ENCODE measurements at places on chromosomes 4 and X.
A peak's percentile ranks its signal among the peaks of the same experiment; 100 is the strongest.

GRCh38 chr4:25358515-25359275, 18.4 kb upstream of the ANAPC4 start:
- H3K36me3 ChIP-seq = no peaks in the 10 kb centered on the region
- no peaks in the 10 kb centered on the region for H3K4me1 ChIP-seq
- H3K27me3 ChIP-seq = no peaks in the 10 kb centered on the region
- H3K27ac ChIP-seq = no peak overlapping the region

- no peaks in the 10 kb centered on the region for H3K27me3 ChIP-seq
- no peak overlapping the region for H3K27ac ChIP-seq
- no peak for DNase-seq
- no peak overlapping the region for H3K4me3 ChIP-seq
Measured at GRCh38 chr4:169092889-169093522, 83.0 kb upstream of the CBR4 start.

- no peaks in the 10 kb centered on the region for H3K4me1 ChIP-seq
- DNase-seq = no peak
- H3K27ac ChIP-seq = no peak overlapping the region
- no peaks in the 10 kb centered on the region for H3K36me3 ChIP-seq
Measured at GRCh38 chr4:88028946-88029345, 21.5 kb downstream of the PKD2 start.

DNA sequence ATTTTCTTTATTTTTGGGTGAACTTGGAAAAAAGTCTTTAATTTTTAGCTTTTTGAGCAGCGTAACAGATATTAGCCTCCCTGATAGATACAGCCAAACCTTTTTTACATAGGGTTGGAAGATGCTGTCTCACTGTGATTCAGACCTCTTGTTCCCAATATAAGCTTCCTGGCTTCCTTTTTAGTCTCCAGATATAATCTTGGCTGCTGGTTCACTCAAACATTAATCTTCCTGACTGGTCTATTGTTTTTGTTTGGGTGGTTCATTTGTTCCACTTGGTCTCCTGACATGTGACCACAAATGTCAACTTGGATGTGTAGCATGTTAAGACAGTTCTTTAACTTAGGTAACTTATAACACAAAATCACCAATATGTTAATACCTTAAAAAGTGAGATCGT, 23.0 kb downstream of the RPA4 start:
- H3K4me1 ChIP-seq = no peaks in the 10 kb centered on the region
- H3K27ac ChIP-seq = no peak overlapping the region
- DNase-seq = no peak
- H3K27me3 ChIP-seq = no peaks in the 10 kb centered on the region
- no peak overlapping the region for H3K4me3 ChIP-seq
- no peaks in the 10 kb centered on the region for H3K36me3 ChIP-seq

DNA sequence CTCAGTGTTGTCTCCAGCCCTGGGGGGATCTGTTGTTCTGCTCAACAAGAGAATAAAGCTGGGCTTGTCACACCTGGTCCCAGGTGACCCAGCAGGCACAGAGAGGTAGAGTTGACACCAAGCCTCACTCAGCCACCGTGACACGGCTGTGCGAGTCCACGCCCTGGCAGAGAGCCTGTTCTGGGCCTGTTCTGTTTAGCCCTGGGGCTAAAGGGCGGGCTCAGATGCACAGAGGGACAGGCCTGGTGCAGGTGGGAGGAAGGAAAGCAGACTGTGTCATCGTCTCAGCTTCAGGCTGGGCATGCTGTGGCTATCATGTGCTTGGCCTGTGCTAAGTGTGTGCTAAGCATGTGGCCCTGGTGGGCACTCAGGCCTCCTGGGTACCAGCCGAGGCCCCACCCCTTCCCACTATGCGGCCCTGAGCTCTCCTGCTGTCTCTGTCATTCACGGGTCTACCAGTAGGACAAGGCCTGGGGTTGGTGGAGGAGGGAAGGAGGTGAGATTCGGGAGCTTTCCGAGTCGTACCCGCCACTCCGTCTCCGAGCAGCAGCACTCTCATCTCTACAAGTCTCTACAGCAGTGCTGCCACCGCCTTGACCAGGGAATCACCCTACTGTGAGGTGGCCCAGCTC, 10.8 kb downstream of the WFS1 start:
- no peak for DNase-seq
- H3K27ac ChIP-seq = peak overlapping the region; percentile 85
- H3K4me3 ChIP-seq = no peak overlapping the region
- H3K4me1 ChIP-seq = peaks cover 65% of the 10 kb centered on the region

DNA sequence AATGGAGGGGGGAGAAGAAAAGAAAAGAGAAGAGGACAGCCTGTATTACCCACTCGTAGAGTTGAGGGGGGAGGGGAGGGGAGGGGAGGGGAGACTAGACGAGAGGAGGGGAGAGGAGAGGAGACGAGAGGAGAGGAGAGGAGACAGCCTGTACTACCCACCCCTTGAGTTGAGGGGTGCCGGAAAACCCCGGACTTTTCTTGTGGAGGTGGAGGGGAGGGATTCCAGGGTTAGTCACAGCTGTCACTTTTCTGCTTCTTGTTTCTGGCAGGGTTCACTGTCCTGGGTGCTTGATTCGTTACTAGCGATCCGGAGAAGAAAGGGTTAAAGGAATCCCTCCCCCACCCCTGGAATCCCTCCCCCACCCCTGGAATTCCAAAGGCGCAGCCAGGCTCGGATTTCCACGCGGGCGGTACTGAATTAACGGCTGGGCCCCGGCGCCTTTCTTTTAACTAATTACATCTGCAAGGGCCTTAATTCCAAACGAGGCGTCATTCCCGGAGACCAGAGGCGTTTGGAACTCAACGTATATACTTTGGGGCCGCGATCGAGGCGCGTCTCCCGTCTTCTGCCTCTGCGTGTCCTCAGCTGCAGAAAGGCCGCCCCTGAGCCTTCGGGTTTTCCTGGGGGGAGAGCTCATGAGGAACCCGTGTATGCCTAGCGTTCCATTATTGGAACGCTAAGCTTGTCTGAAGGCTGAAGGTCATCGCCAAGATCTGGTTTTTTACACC, 20.1 kb upstream of the CSF2RA start:
- H3K27me3 ChIP-seq = no peaks in the 10 kb centered on the region
- H3K4me3 ChIP-seq = no peak overlapping the region
- no peak overlapping the region for H3K27ac ChIP-seq
- peaks cover 14% of the 10 kb centered on the region for H3K4me1 ChIP-seq
- peak; percentile 46 for DNase-seq
- no peaks in the 10 kb centered on the region for H3K36me3 ChIP-seq

GRCh38 chr4:59838236-59838635, 1361.9 kb upstream of the ADGRL3 start:
- H3K27ac ChIP-seq = no peak overlapping the region
- no peak for DNase-seq
- H3K4me3 ChIP-seq = no peak overlapping the region
- no peaks in the 10 kb centered on the region for H3K4me1 ChIP-seq
- no peaks in the 10 kb centered on the region for H3K27me3 ChIP-seq

All from testis (tissue), 5 donors.